ENCODE measurements at places on chromosomes 7 and 10.
A peak's percentile ranks its signal among the peaks of the same experiment; 100 is the strongest.

GRCh38 chr10:103842605-103843004 lies 12.8 kb downstream of the SH3PXD2A start:
- no peak for DNase-seq
- H3K36me3 ChIP-seq = no peaks in the 10 kb centered on the region
- H3K27me3 ChIP-seq = peaks cover 3% of the 10 kb centered on the region
- H3K4me3 ChIP-seq = no peak overlapping the region

GRCh38 chr10:26887611-26888215 lies 27.0 kb upstream of the ABI1 start:
- no peaks in the 10 kb centered on the region for H3K36me3 ChIP-seq
- H3K4me3 ChIP-seq = no peak overlapping the region
- H3K27ac ChIP-seq = no peak overlapping the region
- no peaks in the 10 kb centered on the region for H3K4me1 ChIP-seq
- H3K27me3 ChIP-seq = no peaks in the 10 kb centered on the region

GRCh38 chr7:151793531-151793951 lies 83.4 kb downstream of the PRKAG2 start:
- no peak overlapping the region for H3K4me3 ChIP-seq
- H3K36me3 ChIP-seq = no peaks in the 10 kb centered on the region
- H3K4me1 ChIP-seq = peaks cover 46% of the 10 kb centered on the region

GRCh38 chr7:140631602-140632001 lies 9.0 kb downstream of the DENND2A start:
- no peak overlapping the region for H3K27ac ChIP-seq
- H3K4me3 ChIP-seq = no peak overlapping the region
- no peaks in the 10 kb centered on the region for H3K27me3 ChIP-seq

- H3K4me3 ChIP-seq = no peak overlapping the region
- no peak for DNase-seq
- no peak overlapping the region for H3K27ac ChIP-seq
Measured at GRCh38 chr10:68303849-68304412, 27.9 kb upstream of the HNRNPH3 start.

GRCh38 chr10:75887992-75888680 lies 456.7 kb downstream of the LRMDA start:
- DNase-seq = no peak
- H3K27me3 ChIP-seq = no peaks in the 10 kb centered on the region
- H3K4me3 ChIP-seq = no peak overlapping the region
- H3K36me3 ChIP-seq = no peaks in the 10 kb centered on the region
- no peaks in the 10 kb centered on the region for H3K4me1 ChIP-seq

DNA sequence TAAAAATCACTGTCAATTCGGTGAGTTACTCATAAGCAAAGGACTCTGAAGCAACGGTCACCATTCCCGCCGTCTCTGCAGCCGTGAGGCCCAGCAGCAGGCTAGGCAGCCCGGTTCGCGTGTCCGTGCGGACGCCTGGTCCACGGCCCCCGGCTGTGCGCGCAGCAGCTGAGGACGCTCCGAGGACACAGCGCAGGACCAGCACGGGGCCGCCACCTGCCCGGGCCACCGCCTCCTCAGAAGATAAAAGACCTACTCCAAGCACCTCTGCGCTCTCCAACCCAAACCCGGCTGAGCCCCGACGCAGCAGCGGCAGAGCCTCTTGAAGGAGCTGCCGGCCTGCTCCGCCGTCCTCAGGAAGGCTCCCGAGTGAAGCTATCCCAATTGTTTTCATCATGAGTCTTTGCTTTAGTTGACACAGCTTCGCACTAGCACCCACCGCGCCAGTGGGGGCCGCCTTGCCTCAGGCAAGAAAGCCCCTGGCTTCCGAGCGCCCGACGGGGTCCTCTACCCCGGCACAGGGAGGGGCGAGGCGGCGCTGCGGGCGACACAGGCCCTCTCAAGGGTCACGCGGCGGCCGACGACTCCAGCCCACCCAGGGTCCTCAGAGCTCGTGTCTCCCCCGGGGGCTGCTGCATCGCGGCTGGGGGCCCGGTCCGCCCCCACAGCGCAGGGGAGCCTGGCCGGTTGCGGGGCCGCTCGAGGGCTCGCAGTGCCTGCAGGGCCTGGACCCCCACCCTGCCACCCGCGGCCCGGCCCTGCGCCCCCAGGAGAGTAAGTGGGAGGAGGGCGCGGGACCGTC lies 16.9 kb upstream of the GPR146 start:
- H3K27me3 ChIP-seq = no peaks in the 10 kb centered on the region
- H3K4me1 ChIP-seq = peaks cover 26% of the 10 kb centered on the region
- peak overlapping the region; percentile 64 for H3K4me3 ChIP-seq
- peak overlapping the region; percentile 92 for H3K27ac ChIP-seq
- peaks cover 9% of the 10 kb centered on the region for H3K36me3 ChIP-seq

All from HCT116 (cell line).